ENCODE measurements at places on chromosomes 1 and 21.

DNA sequence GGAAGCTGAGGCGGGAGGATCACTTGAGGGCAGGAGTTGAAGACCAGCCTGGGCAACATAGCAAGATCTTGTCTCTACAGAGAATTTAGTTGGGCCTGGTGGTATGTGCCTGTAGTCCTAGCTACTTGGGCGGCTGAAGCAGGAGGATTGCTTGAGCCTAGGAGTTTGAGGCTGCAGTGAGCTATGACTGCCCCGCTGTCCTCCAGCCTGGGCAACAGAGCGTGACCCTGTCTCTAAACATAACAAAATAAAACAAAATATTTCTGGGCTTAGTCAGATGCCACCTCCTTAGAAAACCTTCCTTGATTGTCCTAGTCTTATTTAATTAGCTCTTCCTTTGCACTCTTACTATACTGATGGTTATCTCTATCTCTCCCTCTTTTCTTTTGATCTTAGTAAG lies 8.5 kb downstream of the TGFB2 start:
- no peak for DNase-seq

GRCh38 chr1:183769956-183770815 lies 34.7 kb upstream of the RGL1 start:
- no peak for DNase-seq

- DNase-seq, result peak; percentile 34
These were observed 181.9 kb downstream of the C1orf94 start for GRCh38 chr1:34358636-34359035.

DNA sequence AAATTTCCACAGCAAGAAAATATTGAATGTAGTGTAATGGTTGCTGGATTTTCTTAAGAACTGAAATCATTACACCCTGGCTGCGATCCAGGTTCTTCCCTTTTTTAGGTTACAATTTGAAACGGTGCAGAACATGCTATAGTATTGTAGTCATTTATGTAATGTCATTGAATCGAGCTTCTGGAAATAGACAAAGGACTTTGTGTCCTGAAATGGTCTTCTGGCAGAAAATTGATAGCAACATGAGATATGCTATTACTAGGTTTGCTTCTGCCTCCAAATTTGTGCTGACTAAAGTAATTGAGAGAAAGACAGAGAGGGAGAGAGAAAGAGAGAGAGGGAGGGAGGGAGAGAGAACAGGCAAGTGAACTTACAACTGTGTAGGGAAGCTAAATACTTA lies 146.2 kb upstream of the NFIA start:
- DNase-seq, result peak; percentile 12

DNA sequence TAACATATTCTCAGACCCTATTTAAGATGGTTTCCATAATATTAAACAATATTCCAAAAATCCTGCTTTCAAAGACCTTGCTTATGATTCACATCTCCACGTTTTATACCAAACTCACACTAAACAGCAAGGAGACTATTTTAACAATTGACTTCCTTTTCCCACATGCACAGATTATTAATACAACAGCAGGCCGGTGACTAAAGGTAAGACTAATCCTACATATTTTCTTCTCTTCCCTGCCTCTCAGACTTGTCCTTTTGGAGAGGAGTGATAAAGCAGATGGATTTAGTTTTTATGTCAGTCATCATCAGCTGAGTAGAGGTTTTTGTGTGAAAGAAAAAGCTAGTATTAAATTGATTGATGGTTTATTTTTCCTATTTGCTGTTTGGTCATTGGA lies 400.6 kb downstream of the NTNG1 start:
- DNase-seq, result no peak

DNA sequence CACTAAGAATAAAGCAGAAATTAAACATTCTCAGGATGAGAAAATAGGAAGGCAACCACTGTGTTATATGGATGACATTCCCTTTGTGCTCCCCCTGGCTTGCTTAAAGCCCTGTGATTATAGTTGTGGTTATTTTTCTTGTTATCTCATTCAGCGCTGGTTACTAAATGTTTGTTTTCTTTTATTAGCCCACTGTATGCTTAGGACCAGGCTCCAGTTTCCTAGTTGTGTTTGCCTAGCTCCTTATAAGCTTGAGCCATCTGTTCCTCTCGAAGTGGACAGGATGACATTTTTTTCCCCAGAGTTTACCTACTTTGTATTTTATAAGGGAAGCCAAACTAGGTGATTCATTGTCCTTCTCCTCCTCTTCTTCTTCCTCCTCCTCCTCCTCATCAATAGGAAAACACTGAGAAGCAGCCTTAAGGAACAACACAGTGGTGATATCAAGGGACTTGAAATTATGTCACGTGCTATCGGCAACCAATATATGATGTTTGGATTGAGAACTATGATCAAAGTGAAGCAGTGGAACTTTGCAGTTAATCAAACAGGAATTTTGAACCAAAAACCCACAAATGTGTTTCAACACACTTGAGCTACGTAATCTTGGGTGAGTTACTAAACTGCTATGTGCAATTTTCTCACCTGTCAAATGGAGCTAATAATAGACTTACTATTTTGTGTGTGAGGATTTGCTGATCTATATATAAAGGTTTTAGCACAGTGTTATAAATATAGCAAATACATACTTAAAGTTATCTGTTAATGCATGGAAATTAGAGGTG lies 35.1 kb upstream of the RGS7 start:
- DNase-seq, result no peak

GRCh38 chr1:154969860-154970452 lies 591 bp downstream of the SHC1 start:
- no peak for DNase-seq

GRCh38 chr1:195738966-195739650 lies 869.1 kb downstream of the KCNT2 start:
- peak; percentile 63 for DNase-seq

DNA sequence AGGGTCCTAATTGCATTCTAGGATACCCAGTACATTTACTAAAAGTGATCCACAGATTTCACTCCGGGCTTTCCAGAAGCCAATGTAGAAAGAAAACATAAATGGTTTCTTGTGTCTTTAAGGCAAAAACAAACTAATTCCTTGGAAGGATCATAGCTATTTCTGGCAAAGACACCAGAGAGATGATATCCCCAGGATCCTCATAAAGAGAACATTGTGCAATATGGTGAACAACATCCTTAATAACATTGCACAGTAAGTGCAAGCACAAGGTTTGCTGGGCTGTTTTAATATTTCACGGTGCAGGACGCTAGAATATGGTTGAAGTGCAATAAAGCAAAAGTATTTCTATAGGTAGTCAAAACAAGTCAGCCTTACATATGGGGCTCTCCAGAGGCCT lies 83.0 kb downstream of the NTPCR start:
- no peak for DNase-seq

DNA sequence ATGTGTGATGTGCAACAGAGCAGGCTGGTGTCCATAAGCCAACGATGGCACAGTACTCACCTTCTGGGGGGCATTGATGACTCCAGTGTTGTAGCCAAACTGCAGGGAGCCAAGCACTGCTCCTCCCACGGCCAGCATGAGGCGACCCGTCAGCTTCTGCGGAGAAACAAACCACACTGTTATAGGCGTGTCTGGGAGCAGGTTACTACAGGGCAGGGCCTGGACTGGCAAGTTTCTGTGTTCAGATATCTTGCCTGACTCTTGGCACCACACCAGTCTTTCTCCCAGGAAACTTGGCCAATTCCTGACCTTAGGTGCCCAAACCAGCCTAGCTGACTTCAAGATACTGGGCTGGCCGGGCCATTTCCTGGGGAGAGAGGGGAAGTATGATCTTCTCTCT lies 15.5 kb downstream of the SLC2A1 start:
- no peak for DNase-seq

GRCh38 chr1:226370144-226370923 lies 37.6 kb downstream of the PARP1 start:
- no peak for DNase-seq

DNA sequence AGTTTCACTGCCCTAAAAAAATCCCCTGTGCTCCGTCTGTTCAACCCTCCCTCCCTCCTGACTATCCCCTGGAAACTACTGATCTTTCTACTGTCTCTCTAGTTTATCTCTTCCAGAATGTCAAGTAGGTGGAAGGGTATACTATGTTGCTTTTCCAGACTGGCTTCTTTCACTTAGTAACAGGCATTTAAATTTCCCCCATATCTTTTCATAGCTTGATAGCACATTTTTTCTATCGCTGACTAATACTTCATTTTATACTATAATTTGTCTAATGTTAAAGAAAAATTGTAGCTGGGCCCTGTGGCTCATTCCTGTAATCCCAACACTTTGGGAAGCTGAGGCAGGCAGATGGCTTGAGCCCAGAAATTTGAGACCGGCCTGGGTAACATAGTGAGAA lies 142.8 kb downstream of the DSCAM start:
- DNase-seq, result no peak

DNA sequence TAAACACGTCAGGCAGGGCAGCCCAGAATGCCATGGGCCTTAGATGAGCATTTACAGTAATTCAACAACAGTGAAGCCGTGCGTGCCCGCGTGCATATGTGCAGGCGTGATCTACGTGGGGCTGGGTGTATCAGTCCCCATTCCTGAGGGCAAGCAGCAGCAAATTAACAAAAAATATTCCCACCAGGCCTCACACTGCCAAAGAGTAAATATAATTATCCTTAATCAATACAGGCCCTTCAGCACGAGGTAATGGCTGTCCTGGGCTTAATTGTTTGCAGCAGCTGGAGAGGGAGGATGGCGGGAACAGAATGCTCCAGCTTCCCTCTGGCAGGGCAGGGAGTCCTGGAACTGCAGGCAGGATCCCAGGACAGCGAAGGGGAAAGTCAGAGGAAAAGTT lies 91.8 kb downstream of the DDX20 start:
- no peak for DNase-seq

- DNase-seq, result no peak
These were observed 35.4 kb downstream of the LDLRAD2 start for GRCh38 chr1:21847223-21848205.

- DNase-seq, result no peak
These were observed 3.4 kb upstream of the SPAG17 start for GRCh38 chr1:118188411-118188810.

GRCh38 chr1:241924080-241924808 lies 33.3 kb upstream of the BECN2 start:
- no peak for DNase-seq

- peak; percentile 49 for DNase-seq
These were observed 39.4 kb upstream of the SPOCD1 start for GRCh38 chr1:31855038-31855845.

- no peak for DNase-seq
These were observed 60.2 kb downstream of the TOMM20 start for GRCh38 chr1:235068158-235069121.

GRCh38 chr1:160761046-160761445 lies 22.0 kb downstream of the SLAMF7 start:
- DNase-seq, result no peak

DNA sequence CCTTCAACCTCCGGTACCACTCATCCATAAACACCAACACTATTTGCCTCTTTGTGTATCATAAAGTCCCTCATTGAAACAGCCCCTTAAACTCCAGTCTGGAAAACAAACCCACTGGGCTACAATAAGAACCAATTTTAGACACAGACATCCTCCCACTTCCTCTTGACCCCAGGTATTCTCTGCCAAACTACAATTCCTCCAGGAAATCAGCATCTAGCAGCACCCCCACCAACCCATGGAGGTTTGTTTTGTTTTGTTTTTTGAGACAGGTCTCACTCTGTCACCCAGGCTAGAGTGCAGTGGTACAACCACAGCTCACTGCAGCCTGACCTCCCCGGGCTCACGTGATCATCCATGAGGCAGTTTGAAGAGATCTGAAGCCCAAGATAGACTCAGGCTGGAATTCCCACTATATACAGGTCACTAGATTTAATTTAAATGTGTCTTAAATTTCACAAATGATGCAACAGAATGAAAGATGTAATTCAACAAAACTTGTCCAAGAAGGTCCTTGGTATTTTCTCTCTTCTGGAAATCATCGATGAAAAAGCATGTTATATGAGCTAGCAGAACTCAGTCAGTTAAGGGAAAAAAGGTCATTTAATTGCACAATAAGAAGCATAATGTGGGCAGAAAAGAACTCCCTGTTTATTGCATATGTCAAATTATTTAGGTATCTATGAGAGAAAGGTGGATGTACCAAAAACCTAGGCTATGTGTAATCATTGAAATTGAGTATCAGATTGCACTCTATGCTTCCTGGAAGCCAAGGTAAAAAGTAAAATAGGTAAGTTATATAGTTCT lies 30.3 kb downstream of the TCP10L start:
- peak; percentile 17 for DNase-seq

DNA sequence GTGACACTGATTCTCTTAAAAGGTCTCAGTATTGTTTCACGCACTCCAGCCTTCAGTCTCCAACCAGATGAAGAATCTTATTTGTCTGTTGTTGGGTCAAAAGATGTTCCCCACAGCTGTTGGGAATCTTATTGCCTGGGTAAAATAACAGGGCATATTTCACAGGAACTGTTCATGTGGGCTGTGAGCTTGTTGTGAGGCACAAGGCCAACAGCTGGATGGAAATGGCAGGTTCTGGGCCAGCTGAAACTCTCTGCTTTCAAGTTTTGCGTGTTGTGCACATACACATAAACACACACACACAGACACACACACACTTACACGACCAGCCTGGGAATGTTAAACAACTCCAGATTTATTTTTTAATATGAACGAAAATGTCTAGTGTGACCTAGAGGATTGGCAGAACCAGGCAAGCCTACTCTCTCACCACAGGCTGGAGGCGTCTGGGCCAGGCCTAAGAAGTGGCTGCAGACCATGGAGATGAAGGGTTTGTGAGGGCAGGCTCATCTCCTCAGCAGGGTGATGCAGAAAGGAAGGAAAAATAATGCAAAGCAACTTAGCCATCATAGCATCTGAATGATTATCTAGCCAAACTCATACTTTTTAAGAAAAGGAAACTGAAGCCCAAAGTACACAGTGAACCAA lies 357.0 kb downstream of the TTLL7 start:
- DNase-seq, result peak; percentile 13
